COR-L47 (cell line): ENCODE measurements at places on chromosomes 5 and 9.

DNA sequence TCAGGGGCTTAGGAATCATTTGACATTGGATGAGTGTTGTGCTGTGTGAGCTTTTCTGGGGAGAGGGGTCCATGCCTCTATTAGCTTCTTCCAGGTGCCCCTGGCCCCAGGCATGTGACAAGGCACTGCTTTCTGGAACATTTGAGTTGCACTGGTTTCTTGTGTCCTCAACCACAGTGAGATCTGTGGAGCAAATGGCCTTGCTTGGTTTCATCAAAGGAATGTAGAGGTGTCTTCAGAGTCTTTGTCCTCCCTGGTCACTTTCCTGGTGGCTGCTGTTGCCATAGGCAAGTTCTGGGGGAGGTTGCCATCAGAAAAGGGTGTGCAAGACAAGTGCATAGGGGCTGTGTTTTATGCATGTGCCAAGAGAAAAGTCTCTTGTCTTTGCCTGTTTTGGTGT, 157.5 kb downstream of the MACROH2A1 start:
- DNase-seq: no peak

DNA sequence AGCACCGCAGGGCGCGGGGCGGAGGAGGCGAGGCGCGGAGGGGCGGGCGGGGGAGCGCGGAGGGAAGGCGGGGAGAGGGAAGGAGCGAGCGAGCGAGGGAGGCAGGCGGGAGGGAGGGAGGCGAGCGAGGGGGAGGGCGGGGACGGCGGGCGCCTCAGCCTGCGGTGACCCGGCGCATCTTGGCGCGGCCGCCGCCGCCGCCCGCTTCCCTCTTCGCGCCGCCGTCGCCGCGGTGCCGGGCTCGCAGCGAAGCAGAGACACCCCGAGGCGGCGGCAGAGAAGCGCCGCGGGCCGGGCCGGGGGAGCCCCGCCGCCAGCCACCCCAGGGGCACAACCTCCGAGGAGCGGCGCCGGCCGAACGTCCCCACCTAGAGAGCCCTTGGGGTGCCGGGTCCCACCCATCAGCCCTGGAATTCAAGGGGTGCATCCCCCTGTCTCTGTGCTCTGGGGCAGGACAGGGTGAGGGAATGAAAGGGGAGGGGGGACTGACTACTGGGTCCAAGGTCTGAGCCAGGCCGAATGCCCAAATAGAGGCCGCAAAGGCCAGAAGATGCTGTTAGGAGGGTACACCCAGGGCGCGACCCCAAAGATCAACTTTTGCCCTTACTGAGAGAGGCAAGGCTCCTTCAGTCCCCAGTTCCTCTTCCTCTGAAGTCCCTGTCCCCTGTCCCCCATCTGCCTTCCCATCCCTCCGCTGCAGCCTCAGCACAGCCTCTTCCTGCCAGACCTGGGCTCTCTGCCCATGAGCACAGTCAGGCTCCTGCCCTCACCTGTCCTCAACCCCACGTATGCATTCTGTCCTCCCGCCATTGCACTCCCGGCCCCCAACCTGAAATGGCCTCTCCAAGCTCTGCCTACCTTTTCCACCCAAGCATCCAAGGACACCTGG, at the start of gene ADAMTS2:
TSS of gene ADAMTS2 (minus strand) at position 29 of the 889 bp plus-strand sequence. CDS start 133 bp downstream, outside the sequence.
- DNase-seq: peak; percentile 6

DNA sequence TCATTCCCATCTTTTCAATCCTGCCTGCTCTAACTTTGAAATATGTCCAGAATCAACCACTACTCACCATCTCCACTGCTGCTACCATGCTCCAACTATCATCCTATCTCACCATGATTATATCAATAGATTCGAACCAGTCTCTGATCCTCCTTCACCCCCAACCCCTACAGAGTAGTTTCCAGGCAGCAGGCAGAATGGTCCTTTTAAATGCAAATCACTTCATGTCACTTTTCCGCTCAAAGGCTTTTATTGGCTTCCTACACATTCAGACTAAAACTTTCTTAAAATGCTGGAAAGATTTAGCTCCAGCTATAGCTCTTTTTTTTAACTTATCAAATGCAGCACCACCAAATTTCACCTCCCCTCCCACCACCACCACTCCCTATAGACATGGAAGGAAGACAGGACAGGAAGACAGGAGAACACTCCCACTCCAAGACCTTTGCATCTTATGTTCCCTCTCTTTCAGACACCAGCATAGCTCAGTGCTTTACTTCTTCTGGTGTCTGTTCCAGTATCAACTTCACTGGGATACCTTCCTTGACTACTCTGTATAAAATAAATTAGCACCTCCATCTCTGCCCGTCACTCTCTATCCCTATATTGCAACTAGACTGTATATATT, 9.9 kb upstream of the PPP2R2B start:
- no peak for DNase-seq

GRCh38 chr5:146796144-146796543, 82.4 kb downstream of the PPP2R2B start:
- no peak for DNase-seq
